ENCODE measurements at places on chromosomes 1 and 21. TPM values are rescaled to one million over a fixed set of nuclear protein-coding genes. Genes with fewer than 3 reads are reported as not detected.

Gene MROH9
- polyA plus RNA-seq: not detected

Gene CA14
- polyA plus RNA-seq: 3.3 TPM

Gene TOR1AIP2
- 36.5 TPM for polyA plus RNA-seq

Gene CFHR1
- polyA plus RNA-seq: 0.60 TPM

Gene SLC44A3
- 80.4 TPM for polyA plus RNA-seq

- no peak for DNase-seq
Measured at GRCh38 chr21:17730782-17731181, 88.4 kb downstream of the C21orf91 start.

- no peak for DNase-seq
Measured at GRCh38 chr1:102897557-102897956, 210.8 kb downstream of the COL11A1 start.

DNA sequence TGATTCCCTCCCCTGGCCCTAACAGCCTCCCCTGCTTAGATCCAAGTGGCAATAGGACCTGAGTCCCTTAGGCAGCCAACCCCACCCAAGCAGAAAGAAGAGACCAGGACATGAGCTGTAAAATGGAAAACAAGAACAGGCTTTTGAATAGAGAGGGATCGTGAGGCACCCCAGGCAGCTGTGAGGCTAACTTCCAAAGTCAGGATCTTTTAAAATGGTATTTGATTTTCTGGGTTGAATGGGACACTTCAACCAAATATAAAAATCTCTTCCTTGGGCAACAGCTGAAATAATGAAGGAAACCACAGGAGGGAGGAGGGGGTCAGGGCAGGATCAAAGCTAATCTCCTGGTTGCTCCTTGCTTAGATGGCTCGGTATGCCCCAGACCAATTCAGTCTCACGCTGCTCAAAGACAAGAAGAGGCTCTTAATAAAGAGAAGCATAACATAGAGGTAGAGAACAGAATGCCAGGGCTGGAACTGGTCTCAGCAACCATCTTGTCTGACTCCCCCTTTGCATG, 28.6 kb upstream of the AVPR1B start:
- no peak for DNase-seq

DNA sequence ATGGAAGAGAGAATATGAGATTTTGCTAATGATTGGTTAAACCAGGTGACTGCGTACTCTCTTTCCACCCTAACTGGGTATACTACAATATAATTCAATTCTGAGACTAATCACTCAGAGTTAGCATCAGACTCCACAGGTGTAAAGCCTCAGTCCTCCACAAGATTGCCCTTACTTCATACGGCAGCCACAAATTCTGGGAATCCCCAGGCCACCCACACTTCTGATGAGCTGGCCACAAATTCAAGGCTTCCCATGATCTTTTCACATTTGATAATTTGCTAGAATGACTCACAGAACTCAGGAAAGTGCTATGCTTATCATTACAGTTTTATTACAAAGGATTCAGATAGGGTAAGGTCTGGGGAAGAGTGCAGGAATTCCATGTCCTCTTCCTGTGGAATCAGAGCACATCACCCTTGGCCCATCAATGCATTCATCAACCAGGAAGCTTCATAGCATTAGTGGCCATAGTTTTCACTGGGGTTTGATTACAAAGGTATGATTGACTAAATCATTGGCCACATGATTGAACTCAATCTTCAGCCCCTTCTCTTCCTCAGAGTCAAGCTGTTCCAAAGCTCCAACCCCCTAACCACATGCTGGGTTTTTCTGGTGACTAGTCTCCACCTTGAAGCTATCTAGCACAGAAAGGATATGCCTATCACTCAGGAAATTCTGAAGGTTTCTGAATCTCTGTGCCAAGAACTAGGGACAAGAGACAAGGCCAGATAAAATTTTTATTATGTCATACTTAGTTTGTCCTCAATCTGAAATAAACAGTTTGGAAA, 131.7 kb downstream of the HHIPL2 start:
- no peak for DNase-seq

DNA sequence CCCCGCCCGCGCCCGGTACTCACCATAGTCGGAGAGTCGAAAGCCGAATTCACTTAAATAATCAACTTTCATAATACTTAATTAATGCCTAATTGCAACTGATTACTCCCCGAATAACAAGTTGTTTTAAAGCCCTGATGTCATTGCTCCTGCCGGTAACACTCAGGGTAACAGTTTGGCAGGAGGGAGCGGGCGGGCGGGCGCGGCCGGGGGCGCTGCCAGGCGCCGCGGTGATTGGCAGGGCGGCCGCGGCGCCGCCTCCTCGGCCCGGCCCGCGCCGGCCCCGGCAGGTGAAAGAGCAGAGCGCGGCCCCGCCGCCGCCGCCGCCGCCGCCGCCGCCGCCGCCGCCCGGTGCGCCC, 102.2 kb downstream of the CASZ1 start:
- no peak for DNase-seq

DNA sequence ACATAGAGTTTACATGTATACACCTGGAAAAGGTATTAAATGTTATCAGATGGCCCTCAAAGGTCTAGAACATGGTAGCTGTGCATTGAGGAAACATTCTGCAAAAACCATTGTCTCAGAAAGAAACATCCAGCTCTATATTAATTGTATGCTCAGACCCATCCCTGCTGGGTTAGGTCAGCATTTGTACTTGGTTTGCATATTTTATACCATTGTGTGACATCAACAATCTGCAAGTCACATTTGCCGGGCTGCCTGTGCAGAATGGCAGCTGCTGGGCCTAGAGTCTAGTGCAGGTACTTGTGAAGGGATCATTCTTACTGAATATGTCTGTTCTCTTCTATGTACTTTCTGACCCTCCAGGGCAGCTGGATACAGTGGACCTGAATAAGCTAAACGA, 43.9 kb upstream of the LAMC2 start:
- DNase-seq: no peak

DNA sequence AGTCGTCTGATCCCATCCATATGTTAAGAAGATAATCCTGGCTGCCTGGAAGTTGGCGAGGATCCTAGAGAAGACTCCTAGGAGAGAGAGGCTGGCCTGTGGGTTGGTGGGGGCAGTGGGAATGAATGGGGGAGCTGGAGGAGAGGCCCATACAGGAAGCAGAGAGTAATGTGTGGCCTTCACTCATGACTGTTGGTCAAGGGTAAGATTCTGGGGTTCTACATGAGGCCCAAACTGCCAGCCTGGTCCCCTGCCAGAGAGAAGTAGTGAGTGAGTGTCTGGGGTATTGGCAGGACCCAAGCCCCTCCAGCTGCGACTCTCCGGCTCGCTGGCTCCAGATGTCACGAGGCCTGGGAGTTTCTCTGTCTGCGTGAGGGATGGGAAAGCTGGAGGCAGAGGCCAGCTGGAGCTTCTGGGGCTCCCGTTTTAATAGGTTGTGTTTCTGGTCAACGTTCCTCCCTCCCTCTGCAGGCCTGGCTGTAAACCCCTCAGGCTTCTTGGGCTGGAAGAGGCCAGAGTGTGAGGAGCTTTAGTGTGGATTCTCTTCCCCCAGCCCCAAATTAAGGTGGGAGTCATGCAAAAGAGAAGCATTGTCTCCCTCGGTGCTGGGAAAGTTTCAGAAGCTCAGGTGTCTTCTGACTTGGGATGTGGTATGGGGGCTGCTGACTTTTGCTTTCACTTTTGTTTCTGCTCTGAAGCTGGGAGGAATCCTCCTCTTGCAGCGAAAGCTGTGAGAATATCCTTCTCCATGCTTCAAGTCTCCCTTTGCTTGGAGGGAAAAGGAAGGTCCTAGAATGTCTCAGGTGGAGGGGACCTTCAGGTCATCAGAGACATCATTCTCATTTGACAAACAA, 2.6 kb downstream of the TMEM51 start:
- DNase-seq: no peak
